Smooth muscle cell of the brain vasculature (primary cell): ENCODE measurements at places on chromosomes 13 and 19.

GRCh38 chr13:113421673-113422270 lies 31.5 kb downstream of the ADPRHL1 start:
- peak; percentile 59 for DNase-seq

GRCh38 chr19:33464733-33465115 lies 56.9 kb downstream of the PEPD start:
- DNase-seq, result no peak

GRCh38 chr13:98826146-98826545 lies 73.7 kb upstream of the SLC15A1 start:
- DNase-seq, result no peak

- DNase-seq, result no peak
Observed at GRCh38 chr13:51004918-51005460, 95.4 kb downstream of the RNASEH2B start.

GRCh38 chr13:61151062-61151461 lies 264.6 kb downstream of the PCDH20 start:
- no peak for DNase-seq

DNA sequence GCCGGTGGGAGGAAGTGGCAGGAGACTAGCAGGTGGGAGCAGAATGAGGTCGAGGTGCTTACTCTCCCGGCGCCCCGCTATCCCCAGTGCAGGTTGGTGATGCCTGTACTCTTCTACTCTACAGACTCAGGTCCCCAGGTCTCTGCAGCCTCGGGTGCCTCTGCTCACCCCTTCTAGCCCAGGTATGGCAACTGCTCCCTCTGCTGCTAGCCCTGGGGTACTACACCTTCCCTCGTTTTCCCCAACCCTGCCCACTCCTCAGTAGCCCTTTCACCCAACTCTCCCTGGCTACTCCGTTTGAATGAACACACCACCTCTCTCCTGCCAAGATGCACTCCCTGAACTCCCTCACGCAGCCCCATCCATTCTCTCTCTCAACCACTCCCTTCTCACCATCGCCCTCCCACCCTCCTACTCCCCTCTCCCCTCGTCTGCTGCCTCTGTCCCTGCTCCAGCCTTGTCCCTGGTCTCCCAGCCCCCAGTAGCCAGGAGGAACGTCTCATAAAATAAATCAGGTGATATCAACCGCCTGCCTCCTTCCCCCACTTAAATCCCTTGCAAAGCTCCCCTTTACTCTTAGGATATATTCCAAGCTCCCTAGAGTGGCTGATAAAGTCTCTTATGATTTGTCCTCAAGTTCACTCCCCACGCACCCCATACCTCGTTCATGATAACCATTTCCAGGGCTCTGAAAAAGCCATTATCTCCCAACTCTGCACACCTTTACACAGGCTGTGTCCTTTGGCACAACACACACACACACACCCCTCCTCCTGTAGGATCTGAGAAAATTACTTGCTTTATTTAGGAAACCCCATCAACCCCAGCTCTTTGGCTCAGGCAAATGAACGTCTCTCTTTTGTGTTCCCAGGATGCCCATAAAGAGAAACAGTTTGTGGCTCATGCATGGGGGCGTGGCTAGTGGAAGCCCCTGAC lies 8.2 kb upstream of the MEIS3 start:
- no peak for DNase-seq

- peak; percentile 44 for DNase-seq
Observed at GRCh38 chr13:23377983-23378632, 55.4 kb downstream of the SACS start.

DNA sequence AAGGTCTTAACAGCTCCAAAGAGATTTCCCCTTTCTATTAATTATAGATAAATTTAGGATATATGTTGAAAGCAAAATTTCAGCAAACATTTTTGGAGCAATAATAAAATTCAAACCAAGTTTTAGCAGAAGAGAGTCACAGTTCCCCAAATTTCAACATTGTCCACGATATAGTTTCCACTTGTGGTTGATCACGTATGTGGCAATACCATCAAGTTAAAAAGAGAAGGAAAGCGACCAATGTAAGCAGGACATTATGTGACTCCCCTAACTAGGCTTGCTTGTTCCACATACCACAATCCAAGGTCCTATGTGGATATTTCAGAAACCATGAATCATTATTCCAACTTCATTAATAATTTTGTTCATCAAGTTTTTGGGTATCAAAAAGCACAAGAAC lies 52.8 kb downstream of the ELF1 start:
- no peak for DNase-seq

DNA sequence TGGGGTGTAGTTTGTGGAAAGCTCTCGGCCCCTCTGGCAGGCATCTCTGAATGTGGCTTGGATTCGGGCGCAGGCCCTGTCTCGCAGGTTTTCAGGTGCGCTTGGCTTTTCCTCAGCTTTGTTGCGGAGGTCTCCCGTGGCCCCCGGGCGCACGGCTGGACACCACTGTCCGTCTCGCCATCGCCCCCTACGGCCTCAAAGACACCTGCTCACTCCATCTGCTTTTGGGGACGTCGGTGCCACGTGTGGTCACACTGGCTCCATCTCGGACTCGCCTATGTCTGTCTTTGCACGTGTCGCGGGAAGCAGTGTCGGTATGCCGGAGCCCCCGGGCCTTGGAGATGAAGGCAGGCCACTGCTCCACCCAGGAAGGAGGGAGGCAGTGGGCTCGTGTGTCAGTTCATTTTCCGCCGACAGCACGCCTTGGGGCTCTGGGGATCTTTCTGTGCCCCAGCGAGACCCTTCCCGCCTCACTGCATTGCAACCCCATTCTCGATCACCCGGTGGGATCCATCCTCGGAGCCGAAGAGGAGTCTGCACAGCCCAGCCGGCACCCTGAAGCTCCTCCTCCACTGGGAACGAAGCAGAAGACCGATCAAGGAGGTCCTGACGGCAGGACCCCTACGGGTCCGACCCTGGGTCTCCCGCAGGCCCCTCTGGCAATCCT lies 42.1 kb downstream of the ZNF146 start:
- DNase-seq, result no peak

DNA sequence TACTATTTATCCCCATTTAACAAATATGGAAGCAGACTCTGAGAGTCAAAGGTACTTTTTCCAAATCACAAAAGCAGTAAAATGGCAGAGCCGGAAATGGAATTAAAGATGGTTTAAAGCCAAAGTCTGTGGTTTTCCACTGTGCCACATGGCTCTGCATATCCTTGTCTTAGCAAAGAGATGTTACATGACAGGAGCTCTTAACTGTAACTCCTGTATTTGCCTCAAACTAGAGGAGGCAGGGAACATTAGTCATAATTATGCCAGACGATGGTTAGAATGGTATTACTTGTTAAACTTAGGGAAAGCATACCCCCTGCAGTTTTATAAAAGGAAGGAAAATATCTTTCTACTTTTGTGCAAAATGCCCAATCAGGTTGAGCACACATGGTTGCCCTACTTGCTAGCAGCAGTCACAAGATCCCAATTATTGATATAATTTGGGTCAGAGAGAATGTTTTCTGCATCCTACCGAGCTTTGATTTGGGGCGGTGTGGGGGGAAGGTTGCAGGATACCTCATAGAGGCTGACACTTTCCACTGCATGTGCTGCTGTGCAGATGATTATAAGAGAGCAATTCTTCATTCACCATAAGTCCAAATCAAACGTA lies 42.0 kb upstream of the MAB21L1 start:
- no peak for DNase-seq

GRCh38 chr13:59663707-59664106 lies 500.0 kb downstream of the DIAPH3 start:
- DNase-seq, result no peak

DNA sequence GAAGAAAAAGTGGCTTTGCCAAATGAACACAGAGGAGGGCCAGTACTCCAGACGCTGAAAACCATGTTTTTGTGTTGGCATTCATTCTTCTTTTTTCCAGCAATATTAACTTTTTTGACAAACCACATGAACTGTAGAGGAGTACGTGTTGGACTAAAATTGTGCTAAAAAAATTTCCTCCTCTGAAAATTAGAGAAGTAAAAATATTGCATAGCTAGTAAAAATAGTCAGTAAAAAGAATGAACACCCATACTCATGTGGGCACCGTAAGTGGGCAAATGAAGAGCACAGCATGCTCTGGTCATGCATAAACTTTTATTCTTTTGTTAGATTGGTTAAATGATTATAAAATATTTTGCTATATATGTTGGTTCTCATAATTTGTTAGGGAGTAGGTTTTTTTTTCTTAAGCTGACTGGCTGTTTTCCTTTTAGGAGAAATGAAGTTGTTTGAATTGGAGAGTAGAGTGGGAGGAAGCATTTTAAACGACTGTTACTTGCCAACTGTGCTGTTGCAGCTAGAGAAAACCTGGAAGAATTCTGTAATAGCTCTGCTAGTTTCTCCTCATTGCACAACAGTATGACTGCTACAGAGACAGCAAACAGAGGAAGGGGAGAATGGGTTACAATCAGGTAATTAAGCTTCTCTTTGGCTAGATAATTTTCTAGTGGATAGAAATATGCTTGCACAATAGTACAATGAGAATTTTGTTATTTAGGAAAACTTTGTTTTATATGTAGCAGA lies 222.4 kb downstream of the KCTD12 start:
- DNase-seq, result no peak

DNA sequence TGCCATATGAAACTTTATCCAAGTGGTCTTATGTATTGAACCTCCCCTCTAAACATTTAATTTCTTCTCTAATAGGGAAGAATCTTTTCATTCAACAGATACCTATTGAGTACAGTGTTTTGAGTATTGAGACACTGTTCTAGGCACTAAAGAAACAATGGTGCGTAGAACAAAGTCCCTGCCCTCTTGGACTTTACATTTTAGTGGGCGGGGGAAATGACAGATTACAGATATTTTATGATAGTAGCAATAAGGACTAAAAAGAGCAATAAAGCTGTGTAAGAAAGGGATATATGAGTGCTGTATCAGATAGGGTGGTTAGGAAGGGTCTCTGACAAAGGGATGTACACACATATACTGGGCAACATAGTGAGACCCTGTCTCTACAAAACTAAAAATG lies 5.4 kb downstream of the NUDT15 start:
- DNase-seq, result no peak

DNA sequence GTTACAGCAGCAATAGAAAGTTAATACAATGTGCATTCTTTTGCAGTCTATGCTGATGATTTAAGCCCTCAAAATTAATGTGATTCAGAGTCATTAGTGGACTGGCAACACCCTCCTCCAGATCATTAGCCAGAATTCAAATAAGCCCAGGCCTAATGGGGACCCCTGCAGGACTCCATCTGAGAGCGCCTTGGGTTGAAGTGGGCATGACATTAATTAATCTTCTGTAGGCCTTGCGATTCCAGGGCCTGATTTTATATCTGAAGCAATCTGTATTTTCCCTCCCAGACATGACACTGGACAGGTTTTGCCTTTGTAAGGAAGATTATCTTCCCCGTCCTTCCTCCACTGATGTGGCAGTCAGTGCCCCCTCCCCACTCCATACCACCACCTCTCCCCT lies 442.9 kb downstream of the FOXO1 start:
- no peak for DNase-seq

GRCh38 chr19:8325454-8325853 lies 4.2 kb downstream of the RPS28 start:
- no peak for DNase-seq

GRCh38 chr13:50798923-50799322 lies 44.6 kb downstream of the DLEU7 start:
- DNase-seq, result no peak

DNA sequence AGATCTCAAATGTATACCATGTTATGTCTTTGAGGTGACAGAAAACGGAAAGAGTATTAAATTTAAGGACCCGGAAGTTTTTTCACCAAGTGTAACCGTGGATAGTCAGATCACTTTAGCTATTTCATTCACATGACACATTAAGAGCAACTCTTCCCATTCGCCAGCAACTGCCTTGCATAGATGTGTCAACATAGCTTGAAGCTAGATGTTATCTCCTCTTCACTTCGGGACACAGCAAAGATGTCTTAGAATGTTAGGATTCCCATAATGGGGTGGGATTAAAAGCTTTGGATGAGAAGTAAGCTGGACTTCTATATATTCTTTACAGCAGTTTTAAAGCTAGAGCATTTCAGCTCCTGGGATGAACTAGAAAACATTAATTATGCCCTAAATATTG lies 1135.9 kb upstream of the PCDH20 start:
- no peak for DNase-seq

GRCh38 chr13:30276178-30276577 lies 31.2 kb downstream of the KATNAL1 start:
- DNase-seq, result no peak

GRCh38 chr19:54298357-54299125 lies 14.4 kb downstream of the LILRA5 start:
- no peak for DNase-seq

DNA sequence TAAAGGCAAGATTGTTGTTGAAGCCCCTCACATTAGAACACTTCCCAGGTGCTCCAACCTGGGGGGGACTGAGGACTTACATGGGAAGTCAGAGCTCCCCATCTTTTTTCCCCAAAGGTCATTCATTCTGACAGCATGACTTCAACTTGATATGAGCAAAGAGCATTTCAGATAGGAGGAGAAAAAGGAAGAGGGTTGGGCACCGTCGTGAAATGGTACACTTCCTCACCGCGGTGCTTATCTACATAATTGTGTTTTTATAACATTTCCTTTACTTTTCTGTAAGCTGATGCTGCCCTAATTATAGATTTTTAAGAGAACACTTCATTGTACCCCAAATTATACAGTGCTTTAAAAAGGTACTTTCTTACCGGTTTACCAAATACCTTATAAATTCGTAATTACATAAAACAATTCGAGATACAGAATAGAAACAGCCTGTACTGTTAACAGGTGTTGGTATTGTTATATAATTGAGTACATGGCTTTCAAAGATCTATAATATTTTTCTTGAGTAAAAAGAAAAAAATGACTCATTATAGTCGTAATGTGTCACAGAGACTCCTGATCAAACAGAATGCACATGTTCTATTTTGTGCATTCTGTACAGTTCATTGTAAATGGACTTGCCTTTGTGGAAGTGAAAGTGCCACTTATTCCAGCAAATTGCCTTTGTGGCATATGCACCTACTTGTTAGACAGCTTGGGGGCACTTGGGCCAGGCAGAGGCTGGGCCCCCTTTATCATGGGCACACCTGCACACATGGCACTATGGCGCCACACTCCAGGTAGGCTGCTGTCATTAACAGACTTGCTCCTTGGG lies 81.8 kb downstream of the GGACT start:
- no peak for DNase-seq

DNA sequence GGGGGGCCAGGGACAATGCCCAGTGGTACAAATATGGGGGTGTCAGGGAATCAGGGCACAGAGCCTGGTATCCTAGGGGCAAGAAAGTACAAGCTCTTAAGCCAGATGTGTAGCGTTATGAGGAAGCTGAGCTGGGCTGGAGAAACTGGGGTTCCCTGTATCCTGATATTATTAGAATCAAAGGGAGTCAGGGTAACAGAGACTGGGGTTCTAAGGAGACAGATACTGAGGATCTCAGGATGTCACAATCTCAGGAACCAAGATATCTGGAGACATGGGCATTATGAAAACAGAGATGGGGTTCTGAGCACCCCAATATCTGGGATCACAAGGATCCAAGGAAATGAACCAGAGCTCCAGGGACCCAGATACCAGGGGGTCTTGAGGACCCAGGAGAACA lies 784 bp downstream of the BCL3 start:
- DNase-seq, result no peak

GRCh38 chr13:105201351-105201750 lies 1334.1 kb downstream of the EFNB2 start:
- no peak for DNase-seq
